ENCODE measurements at places on chromosomes 1 and 21.

DNA sequence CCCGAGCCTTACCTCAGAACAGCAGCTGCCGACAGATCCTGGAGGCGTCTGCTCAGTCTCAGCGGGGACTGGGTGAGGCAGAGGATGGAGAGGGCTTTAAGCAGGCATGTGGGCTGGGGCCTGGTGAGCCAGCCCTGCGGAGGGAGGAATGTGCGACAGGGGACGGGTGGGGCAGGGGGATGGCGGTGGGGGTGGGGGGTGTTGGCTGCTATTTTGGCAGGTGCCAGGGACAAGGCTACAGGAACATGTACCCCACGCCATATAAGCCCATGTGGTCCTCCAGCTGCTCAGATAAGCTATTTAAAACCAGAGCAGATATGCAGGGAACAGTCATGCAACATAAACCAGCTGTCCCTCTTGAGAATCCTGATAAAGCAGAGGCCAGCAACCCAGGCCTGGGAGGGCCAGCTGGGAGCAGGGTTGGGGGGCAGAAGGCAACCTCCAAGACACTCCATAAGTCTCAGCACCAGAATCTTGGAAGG, at the start of gene TNNT2:
Gene TNNT2 (minus strand): TSS at position 70 of the 482 bp plus-strand sequence. CDS start 4,426 bp downstream, outside the sequence.
- DNase-seq: no peak

GRCh38 chr1:2970311-2971071, 50.8 kb upstream of the ACTRT2 start:
- no peak for DNase-seq

GRCh38 chr1:88228114-88228513, 456.0 kb upstream of the PKN2 start:
- DNase-seq: no peak

DNA sequence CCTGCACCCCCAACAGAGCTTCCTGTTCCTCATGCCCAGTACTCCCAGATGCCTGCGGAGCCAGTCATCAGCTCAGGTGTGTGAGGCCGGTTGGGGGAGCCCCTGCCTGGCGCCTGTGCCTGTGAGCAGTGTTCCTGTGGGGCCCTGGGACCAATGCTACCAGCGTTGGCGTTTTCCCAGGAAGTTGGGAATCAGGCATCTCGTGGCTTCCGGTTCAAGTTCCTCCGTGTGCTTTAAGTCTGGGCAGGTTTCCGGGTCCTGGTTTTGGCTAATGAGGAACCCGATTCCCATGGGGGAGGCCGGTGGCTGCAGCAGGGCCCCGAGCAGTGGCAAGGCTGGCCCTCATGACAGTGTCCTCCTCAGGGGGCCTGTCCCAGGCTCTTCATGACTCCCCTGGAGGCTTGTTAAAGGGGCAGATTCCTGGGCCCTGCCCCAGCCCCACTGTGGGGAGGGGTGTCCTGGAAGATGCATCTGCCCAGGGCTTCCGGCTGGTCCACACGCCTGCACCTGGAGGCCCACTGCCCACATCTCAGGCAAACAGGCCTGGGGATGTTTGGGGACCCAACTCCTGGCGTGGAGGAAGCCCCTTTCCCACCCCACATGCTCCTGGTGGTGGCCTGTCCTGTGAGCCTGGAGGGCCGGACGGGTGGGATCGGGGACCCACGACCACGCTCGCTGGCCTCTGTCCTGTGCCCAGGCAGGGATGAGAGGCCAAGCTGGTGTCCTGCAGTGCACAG, 26.2 kb downstream of the TP73 start:
- DNase-seq: no peak

GRCh38 chr1:162753998-162754585, 36.4 kb upstream of the HSD17B7 start:
- DNase-seq: no peak

DNA sequence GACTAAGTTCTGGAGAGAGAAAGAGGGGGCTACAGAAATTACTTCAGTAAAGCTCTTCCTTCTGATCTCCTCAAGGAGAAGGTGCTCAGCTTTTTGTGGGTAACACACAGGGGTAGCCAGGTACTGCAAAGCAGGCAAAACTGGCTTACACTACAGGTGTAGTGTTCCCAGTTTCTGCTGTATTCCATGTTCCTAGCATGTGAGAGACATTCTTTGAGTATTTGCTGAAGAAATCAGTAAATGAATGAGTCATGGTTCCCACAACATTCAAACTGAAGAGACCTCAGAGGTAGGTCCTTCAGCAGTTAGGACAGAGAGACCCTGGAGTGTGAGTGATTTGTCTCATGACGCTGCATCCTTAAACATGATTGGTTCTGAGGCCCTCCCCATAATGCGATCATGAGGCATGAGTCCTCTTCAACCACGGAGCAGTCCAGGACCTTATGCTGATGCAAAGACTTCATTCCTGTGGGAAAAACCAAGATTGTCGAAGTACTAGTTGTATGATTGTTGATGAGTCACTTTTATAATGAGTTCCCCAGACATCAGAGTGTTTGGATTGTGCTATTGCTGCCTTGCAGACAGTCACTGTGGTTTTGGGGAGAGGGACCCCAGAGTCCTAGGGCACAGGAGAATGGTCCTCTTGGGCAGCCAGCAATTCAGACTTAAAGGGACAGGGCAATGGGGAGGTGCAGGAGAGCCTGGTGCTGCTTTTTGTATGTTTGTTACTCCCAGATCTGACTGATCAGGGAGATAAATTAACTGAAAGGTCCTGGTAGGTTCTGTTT, 2.7 kb upstream of the OR10J4 start:
- DNase-seq: no peak

- no peak for DNase-seq
These were observed 83.2 kb downstream of the CAMK2N1 start for GRCh38 chr1:20402585-20403422.

- no peak for DNase-seq
These were observed 61.5 kb downstream of the ADARB1 start for GRCh38 chr21:45135868-45136267.

GRCh38 chr1:38050397-38051078, 3.9 kb upstream of the POU3F1 start:
- no peak for DNase-seq

DNA sequence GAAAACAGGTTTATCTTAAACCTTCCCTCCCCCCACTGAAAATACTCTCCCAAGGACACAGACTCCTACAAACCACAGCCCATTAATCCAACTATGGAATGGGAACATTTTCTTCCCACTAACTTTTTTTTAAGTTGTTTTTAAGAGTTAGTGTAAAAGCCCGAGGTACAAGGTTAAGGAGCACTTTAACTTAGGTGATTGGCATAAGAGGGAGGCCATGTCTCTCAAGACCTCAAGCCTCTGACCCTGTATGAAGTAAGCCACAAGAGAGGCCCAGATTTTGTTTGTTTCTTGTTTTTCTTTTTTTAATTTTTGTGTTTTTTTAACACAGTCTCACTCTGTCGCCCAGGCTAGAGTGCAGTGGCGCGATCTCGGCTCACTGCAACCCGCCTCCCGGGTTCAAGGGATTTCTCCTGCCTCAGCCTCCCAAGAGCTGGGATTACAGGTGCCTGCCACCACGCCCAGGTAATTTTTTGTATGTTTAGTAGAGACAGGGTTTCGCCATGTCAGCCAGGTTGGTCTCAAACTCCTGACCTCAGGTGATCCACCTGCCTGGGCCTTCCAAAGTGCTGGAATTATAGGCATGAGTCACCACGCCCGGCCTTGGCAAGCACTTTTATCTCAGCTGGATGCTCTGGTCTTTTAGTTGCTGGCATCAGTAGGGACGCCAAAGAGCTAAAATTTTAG, 14.4 kb downstream of the ARMH1 start:
- DNase-seq: no peak

DNA sequence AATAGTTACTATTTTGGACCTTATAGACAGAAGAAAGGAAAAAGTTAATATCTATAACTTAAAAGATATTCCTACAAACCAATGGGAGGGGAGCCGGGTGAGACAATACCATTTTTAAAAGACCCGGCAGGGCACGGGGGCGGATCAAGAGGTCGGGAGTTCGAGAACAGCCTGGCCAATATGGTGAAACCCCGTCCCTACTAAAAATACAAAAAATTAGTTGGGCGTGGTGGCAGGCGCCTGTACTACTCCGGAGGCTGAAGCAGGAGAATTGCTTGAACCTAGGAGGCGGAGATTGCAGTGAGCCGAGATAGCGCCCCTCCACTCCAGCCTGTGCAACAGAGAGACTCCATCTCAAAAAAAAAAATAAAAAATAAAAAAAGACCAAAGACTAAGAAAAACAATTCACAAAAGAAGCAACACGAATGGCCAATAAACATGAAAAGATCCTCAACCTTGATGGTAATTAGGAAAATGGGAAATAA, 1.2 kb upstream of the PSMB2 start:
- no peak for DNase-seq

GRCh38 chr1:222877854-222878253, 63.0 kb downstream of the DISP1 start:
- no peak for DNase-seq

GRCh38 chr21:38718481-38718880, 87.2 kb upstream of the ETS2 start:
- no peak for DNase-seq

DNA sequence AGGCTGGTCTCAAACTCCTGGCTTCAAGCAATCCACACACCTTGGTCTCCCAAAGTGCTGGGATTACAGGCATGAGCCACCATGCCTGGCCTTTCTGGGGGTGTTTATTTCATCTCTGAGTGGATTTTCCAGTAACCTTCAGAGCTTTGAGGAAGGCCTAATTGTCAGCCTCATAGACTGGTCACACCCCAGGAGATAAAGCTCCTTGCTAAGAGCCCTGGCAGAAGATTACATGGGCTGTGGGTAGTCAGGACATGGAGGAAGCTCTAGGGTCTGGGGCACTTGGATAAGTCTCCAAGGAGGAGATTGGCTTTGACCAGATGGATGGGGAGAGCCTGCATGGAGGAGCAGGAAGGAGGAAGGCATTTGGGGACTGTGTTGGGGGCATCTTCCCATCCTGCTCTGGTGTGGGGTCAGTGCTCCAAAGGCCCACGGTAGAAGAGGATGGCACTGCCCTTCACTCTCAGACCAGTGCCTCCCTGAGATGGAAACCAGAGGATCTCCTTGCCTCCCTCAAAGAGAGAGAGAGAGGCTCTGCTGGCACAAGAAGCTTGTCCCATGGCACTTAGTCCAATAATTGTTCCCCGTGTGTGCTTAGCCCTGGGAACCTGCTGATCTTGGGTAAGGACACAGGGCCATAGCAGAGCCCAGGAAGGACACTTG, 14.7 kb upstream of the GSTM4 start:
- DNase-seq: no peak

DNA sequence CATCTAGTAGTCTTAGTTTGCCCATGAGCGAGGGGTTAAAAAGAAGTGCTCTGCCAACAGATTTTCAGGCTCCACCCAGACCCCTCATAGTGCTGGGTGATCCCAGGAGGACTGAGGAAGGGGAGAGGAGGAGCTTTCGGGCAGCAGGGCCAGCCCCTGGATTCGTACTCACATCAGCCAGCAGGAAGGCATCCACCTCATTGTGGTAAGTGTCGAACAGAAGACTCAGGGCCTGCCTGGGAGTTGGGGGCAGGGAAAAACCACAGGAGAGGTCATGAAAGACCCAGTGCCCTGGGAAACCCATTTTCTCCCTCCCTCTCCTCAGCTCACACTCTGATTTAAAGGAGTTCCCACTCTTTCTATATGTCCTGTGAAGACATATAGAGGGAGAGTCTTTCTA, 34.9 kb downstream of the PIK3C2B start:
- no peak for DNase-seq

DNA sequence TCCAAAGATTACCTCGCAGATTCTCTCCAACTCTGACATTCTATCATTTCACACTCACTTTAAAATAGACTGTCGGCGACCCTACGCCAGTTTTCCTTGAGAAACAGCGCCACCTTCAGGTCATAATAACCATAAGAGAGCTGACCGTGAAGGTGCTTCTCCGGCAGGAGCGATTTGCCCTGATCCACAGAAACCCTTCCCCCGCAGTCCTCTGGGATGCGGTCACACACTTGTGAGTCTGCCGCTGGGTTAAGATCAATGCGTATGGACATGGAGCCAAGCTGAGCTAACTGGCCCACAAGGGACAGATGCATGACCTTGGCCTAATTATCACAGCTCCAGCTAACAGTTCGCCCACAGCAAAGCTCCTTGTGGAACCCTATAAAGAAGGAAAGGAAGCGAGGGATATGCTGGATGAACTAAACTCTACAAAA, 32.8 kb upstream of the IFNAR2 start:
- DNase-seq: peak; percentile 45

- DNase-seq: no peak
These were observed 11.5 kb downstream of the BCAR3 start for GRCh38 chr1:93670141-93670540.

DNA sequence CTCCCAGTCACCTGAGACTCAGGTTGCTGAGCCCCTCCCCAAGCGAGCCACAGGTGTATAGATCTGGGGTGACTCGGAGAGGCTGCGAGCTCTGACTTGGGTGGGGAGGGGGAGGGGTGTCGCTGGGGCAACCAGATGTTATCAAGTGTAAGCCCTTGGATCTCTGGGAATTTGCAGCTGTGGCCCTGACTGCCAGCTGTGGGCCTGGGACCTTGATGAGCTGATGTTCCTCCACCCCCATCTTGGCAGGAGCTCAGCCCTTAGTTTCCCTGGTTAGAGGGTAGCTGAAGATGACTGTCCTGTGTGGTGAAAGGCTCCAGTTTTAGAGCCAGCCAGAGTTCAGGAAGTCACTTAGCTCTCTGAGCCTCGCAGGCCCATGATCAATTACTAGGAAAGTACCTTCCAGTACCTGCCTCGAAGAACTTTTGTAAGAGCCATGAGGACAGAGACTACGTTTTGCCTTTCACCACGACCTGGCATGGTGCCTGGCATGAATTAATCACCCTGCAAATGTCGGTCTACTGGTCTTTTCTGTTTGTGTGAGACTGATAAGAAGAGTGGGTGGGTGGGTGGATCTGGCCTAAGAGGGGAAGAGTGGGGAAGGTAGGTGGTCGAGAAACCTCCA, 55.8 kb downstream of the YARS1 start:
- no peak for DNase-seq

- DNase-seq: no peak
These were observed 518.5 kb downstream of the PTPRU start for GRCh38 chr1:29754573-29755375.

DNA sequence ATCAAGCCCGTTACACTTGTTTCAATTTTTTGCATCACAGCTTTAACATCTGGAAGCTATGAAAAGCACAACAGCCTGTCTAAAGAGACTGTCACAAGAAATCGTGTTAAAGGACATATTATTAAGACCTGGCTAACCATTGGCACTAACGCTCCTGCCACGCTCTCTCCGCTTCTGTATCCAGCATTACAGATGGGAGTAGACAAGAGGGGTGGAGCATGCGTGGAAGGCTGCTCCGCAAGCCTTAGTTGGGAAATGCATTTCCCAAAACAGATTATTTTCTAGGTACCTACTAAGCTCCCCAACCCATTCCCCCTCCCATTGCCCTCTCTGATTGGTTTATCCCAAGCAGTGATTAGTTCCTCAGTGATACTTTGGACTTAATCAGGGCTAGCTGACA, 72.4 kb downstream of the NTNG1 start:
- no peak for DNase-seq

DNA sequence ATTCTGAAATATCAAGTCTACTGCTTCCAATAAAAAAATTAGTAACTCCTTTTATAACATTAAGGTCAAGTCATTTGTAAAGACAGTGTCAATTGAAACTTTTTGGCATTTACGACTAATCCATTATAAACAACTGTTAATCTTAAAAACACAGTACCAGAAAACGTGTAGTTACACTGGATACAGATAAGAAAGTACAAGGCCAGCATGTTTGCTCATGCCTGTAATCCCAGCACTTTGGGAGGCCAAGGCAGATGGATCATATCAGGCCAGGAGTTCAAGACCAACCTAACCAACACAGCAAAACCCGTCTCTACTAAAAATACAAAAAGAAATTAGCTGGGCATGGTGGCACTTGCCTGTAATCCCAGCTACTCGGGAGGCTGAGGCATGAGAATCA, 29.4 kb downstream of the DENND1B start:
- no peak for DNase-seq

GRCh38 chr1:214224611-214225354, 56.2 kb upstream of the SMYD2 start:
- no peak for DNase-seq

- DNase-seq: no peak
These were observed 37.6 kb upstream of the CLDN14 start for GRCh38 chr21:36517366-36518075.
